Frontal cortex (tissue), 4 donors: ENCODE measurements at places on chromosomes 5 and 9. TPM values are rescaled to one million over a fixed set of nuclear protein-coding genes. Genes with fewer than 3 reads are reported as not detected.

Gene PLAC8L1
- 0.82 TPM for total RNA-seq

Gene OTP
- total RNA-seq = not detected

Gene LAMC3
- 2.4 TPM for total RNA-seq

Gene PFN3
- 0.82 TPM for total RNA-seq

Gene SEMA4D
- 7.7 TPM for total RNA-seq

Gene ALDH7A1
- total RNA-seq = 38.3 TPM

Gene PPP3R2
- total RNA-seq = 0.41 TPM

Gene DMRT3
- total RNA-seq = not detected

Gene ARL10
- 34.6 TPM for total RNA-seq

Gene ENTPD8
- total RNA-seq = not detected

Gene TAF11L5
- not detected for total RNA-seq

Gene ANKRD31
- total RNA-seq = 0.82 TPM

Gene LVRN
- total RNA-seq = 1.6 TPM

Gene CDKN2A
- total RNA-seq = under 0.01 TPM

Gene ANKRD18A
- total RNA-seq = 1.6 TPM
